NCI-H2081 (cell line): ENCODE measurements at places on chromosomes 13 and 19.

DNA sequence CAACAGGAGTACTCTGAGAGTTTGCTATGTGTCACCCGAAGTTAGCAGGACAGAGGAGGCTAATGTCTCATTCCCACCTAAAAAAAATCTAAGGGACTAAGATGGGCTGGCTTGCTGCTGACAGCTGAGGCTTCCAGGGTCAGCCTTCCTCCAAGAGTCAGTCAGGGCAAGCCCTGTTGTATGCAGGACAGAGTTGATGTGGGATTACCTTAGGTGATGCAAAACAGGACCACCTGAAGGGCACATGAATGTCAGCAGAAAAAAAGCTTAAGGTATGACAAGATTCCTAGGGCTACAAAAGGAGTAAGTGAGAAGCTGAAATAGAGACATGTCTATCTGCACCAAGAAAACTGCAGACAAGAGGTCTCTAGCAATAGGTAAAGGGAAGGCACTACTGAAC lies 151.5 kb downstream of the NHLRC3 start:
- DNase-seq, result no peak

GRCh38 chr13:23956106-23956505 lies 58.8 kb upstream of the C1QTNF9B start:
- DNase-seq, result no peak

GRCh38 chr19:44447916-44448674 lies at the start of gene ZNF229:
ZNF229 (minus strand) TSS chr19:44448472; CDS start chr19:44442847, 5,625 bp downstream.
- DNase-seq, result peak; percentile 95

- no peak for DNase-seq
Measured at GRCh38 chr19:18046059-18046718, 38.2 kb downstream of the ARRDC2 start.

GRCh38 chr13:95541911-95542474 lies 10.5 kb upstream of the CLDN10 start:
- no peak for DNase-seq
